ENCODE measurements at places on chromosomes 1 and 21.

GRCh38 chr1:219171192-219171935 is 2.3 kb upstream of the LYPLAL1 start:
- DNase-seq, result no peak

- DNase-seq, result no peak
Observed at GRCh38 chr1:207398986-207399385, 55.1 kb upstream of the CR2 start.

- no peak for DNase-seq
Observed at GRCh38 chr1:87204441-87204840, 124.2 kb upstream of the LMO4 start.

- DNase-seq, result no peak
Observed at GRCh38 chr1:88519156-88519555, 164.9 kb upstream of the PKN2 start.

DNA sequence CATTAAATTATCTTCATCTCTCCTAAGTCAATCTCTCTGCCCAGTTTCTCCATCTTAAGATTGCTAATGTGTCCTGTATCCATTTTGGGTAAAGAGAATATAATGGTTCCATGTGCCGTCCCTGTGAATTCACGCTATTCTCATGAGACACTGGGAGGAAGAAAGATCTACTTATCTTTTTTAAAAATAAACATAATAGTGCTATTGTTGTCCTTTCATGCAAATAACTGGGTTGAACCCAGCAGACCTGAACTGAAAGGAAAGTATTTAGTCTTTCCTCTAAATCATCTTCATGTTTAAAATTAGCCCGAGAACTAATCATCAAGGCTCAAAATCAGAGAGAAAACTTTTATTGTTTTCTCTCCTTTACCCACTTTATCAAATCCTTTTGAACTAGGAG is 22.4 kb downstream of the SLAMF1 start:
- no peak for DNase-seq

DNA sequence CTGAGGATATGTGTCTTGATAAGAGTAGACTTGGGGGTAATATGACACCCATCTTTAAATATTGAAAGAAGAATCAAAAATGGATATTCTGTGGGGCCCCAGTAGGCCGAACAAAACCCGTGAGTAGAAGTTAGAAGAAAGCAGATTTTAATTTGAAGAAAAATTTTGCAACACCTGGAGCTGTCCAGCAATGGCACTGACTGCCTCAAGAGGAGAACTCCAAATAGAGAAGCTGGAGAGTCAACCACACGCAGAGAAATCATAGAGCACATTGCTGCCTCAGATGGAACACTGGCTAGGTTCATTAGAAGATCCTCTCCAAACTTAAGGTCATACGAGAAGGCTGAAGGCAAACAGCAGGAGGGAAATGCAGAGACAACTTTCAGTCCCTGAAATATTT is 6.8 kb downstream of the NHLH1 start:
- no peak for DNase-seq

GRCh38 chr1:16980473-16981268 is at the start of gene MFAP2:
MFAP2 (minus strand) TSS chr1:16980620; CDS start chr1:16978273, 2,347 bp downstream.
- DNase-seq, result no peak

DNA sequence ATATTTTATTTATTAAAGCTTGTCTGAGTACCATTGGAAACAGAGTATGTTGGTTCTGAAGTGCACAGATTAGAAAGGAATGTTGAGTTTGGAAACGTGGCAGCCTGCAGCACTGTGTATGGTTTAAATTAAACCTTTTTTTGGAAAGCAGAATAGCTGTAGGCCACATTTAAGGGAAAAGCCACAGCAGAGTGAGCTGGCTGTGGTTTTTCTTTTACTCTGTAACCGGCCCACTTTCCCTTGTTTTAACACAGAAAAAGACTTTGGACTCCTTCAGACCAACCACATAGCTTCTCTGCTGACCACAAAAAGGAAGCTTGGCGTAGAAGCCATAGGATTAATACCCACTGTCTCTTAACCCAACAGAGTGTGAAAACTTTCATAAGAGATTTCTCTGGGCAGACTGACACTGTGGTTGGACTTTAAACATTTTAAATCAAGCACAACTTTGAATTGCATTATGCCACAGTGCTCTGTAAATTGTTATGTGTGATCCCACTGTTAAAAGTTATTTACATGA is 75.2 kb downstream of the NFIA start:
- DNase-seq, result no peak

DNA sequence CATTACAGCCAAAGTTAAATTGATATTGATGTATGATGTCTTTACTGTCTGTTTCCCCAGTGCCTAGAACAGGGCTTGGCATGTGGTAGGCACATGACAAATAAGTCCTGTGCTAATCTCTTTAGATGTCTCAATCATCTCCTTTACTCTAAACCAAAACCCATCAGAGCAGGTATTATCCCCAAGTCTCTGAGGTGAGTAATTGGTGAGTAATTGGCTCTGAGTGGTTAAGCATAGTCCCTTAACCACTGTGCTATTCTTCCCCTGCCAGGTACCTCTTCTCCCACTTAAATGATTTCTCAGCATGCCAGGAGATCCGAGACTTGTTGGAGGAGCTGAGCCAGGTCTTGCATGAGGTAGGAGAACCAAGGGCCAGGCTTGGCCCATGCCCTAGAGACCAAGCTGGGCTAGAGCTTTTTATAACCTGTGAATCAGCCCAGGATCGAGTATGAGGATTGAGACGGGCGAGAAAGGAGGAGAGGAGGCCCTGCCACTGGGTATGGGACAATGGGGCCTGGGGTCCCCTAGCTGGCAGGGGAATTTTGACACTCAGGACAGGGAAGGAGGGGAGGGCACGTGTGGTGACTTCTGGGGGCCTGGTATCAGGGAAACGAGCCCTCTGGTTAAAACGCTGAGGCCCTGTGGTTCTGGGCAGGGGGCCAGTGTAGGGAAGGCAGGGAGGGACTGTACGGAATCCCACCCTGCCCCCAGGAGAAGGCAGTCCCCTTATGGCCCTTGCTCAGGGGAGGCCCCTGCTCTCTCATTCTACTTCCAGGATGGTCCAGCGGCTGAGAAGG is 4.5 kb downstream of the CNKSR1 start:
- DNase-seq, result no peak

DNA sequence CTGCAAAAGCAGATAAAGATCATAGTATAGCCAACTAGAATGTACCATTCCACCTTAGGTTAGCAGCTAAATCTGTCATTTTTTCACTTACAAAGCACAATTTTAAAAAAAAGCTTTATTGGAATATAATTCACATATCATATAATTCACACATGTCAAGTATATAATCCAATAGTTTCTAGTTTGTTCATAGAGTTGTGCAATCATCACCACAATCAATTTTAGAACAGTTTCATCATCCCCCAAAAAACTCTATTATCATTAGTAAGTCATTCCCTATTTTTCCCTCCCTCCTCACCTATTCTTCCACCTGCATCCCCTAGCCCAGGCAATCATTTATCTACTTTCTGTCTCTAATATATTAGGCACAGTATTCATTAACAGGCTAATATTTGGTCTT is 32.0 kb upstream of the INSL5 start:
- DNase-seq, result no peak

- DNase-seq, result no peak
Observed at GRCh38 chr1:6485168-6486101, 6.0 kb downstream of the PLEKHG5 start.

- no peak for DNase-seq
Observed at GRCh38 chr1:239389703-239390102, 3.3 kb downstream of the CHRM3 start.

- DNase-seq, result peak; percentile 63
Observed at GRCh38 chr1:3814065-3814464, 17.8 kb upstream of the LRRC47 start.

GRCh38 chr1:153563483-153563901 is 2.2 kb downstream of the S100A2 start:
- DNase-seq, result no peak

- no peak for DNase-seq
Observed at GRCh38 chr1:247386217-247386616, 29.8 kb upstream of the NLRP3 start.

Data from posterior cingulate gyrus (tissue), 11 donors.